H54 (cell line): ENCODE measurements at places on chromosomes 5 and 9.

- DNase-seq: no peak
These were observed 35.9 kb downstream of the ASS1 start for GRCh38 chr9:130480673-130481072.

GRCh38 chr5:10760096-10760920, 726 bp downstream of the DAP start:
- peak; percentile 59 for DNase-seq

GRCh38 chr9:3830291-3830690, 304.5 kb upstream of the RFX3 start:
- no peak for DNase-seq

DNA sequence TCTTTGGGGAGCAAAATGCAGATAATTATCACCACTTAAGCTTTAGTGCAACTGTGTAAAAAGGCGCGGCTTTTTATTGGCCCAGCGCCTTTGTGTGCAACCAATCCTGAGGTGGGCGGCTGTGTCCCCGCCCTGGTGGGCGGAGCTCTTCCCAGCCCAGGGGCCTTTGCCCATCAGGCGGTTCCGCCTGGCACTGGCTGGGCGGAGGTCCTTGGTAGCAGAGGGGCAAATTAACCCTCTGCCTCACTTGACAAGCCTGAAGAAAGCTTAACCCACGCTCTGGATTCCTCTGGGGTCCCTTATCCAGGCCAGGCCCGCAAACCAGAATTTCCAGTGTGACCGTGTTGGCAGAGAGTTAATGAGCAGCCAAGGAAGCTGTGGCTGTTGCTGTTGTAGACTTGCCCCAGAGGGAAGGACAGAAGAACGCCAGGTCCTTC, 12.8 kb upstream of the NIPAL4 start:
- DNase-seq: no peak

DNA sequence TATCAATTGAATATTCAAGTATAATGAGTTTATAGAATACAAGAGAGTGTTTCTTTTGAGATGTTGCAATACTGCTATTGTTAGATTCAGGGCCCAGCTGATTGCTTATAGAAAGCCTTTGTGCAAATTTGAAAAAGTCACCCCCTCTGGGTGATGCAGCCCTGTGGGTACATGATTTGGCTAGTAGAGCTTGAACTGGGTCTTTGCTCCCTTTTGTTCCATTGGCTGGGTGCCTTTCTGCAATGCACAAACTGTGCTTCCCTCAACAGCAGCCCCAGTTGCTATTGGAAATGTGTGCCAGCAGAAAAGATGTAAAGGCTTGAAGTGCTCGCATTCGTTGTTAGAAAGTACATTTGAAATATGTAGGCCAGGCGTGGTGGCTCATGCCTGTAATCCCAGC, 61.8 kb upstream of the CEMIP2 start:
- DNase-seq: no peak

- no peak for DNase-seq
These were observed 851.9 kb downstream of the NR2F1-AS1 start for GRCh38 chr5:92729088-92729487.

GRCh38 chr9:108776920-108777639, 78.7 kb downstream of the ACTL7B start:
- peak; percentile 16 for DNase-seq

- DNase-seq: no peak
These were observed 43.3 kb downstream of the FGF10 start for GRCh38 chr5:44345871-44346270.

GRCh38 chr9:128633601-128634000, 23.0 kb downstream of the DYNC2I2 start:
- no peak for DNase-seq

DNA sequence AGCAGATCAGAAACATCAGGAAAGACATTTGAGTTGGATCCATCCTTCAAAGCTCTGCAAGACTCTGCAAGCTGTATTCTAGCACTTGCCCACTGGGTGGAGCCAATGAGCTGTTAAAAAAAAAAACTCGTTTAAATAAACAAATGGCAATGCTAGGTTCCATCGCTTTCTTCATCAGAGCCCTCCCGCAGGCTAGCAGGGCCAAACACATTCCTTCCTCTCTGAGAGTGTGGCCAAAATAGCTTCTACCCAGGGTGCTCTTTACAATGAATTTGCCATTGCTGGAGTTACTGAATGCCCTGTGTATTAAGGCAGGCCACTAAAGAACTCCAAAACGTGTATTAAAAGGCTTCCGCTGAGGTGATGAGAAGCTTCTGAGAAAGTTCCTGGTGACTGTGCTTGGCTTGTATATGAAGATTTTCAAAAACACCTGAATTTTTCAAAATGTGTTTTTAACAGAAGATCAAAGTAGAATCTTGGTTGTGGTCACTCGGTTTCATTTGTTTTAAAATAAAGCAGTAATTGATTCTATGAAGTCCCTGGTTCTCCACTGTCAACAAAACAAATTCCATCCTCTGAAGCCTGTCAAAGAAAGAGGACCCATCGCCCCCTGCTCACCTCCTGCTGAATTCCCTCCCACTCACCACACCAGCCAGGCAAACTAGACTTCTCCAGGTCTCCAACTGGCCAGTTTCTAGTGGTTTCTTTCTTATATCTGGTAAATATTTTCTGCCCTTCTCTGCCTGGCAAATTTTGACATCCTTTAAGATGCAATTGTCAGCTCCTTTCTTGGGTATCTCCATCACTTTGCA, 36.5 kb upstream of the EQTN start:
- DNase-seq: peak; percentile 61

DNA sequence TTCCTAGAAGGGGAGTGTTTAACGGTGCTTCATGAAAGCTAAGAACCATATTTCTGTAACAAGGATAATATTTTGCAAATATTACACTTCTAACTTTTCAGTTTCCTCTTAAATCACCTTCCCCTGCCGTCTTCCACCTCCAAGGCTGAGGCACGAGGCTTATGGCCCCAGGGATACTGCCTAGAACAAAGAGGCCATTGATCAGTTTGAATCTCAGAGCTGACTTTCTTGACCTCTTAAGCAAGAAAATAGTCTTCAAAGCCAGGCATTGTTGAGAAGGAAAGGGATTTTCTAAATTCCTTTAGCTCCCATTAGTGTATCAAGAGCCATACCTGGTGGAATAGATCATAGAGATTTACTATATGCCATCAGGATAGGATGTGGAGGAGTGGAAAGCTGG, 566.2 kb downstream of the BNC2 start:
- DNase-seq: no peak

GRCh38 chr5:68012429-68012828, 203.1 kb upstream of the PIK3R1 start:
- no peak for DNase-seq

GRCh38 chr5:157214861-157215513, 34.3 kb downstream of the ITK start:
- no peak for DNase-seq

DNA sequence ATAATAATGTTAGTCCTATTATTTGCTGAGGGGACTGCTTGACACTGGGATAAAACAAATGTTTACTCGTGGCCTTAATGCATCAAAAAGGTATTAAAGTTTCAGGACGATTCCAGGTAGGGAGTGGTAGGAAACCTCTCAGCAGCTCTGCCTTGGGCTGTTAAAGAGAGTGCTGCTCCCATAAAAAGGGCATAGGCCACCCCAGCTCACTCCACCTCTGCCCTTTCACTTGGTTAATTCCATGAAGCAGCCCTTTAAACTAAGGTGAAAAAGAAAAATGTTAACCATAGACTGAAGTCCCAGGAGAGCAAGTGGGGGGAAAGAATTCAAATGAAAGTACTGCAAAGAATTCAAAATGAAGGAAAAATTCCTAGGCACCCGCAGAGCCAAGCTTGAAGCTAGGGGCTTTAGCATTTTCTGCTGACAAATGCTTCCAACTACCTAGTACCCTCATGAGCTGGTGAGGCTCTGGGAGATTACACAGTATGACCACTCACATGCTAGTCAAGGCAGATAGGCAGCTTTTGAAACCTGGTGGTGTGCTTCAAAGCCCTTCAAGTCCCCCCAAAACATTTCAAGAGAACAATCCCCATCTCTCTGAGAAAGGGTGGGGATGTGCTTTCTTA, 8.5 kb downstream of the KLF9 start:
- DNase-seq: no peak

DNA sequence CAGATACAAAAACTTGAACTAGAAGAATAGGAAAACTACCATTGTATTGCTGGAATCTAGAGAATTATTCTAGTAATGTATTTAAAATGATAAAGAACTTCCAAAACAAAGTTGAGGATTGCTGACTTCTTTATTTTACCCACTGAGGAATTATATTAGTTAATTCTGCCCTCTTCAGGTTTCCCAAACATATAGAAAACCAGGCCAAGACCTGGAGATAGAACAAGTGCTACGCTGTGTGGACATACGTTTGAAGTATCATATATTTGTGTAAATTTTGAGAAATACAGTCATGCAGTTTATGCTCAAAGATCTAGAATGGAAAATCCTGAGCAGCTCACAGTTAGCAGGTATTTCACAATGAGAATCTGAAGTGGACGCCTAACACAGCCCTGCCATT, 162.3 kb upstream of the CYLC2 start:
- DNase-seq: no peak

GRCh38 chr9:127754099-127755060, 19.3 kb upstream of the TOR2A start:
- DNase-seq: no peak
